ENCODE measurements at places on chromosomes 11 and 22.
A peak's percentile ranks its signal among the peaks of the same experiment; 100 is the strongest.

GRCh38 chr11:23653071-23653675, 792.9 kb upstream of the CCDC179 start:
- no peak for DNase-seq

DNA sequence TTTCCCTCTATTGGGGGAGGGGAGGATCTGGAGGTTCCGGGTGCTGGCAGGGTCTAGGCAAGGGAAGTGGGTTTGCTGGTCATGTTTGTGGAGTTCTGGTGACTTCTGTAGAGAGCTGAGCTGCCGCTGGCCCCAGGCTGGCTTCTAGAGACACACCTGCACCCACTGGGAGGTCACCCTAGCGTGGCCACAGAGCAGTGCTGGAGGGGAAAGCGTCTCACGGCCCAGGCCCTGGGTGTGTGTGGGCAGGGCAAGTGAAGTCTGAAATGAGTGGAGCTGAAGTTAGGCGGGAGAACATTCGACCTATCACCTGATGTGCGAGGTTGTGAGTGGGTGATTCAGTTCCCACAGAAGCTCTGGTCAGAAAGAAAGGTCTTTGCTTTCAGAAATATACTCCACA, 27.9 kb downstream of the SMIM38 start:
- no peak for DNase-seq

GRCh38 chr11:89267660-89268302, 90.1 kb downstream of the TYR start:
- no peak for DNase-seq

DNA sequence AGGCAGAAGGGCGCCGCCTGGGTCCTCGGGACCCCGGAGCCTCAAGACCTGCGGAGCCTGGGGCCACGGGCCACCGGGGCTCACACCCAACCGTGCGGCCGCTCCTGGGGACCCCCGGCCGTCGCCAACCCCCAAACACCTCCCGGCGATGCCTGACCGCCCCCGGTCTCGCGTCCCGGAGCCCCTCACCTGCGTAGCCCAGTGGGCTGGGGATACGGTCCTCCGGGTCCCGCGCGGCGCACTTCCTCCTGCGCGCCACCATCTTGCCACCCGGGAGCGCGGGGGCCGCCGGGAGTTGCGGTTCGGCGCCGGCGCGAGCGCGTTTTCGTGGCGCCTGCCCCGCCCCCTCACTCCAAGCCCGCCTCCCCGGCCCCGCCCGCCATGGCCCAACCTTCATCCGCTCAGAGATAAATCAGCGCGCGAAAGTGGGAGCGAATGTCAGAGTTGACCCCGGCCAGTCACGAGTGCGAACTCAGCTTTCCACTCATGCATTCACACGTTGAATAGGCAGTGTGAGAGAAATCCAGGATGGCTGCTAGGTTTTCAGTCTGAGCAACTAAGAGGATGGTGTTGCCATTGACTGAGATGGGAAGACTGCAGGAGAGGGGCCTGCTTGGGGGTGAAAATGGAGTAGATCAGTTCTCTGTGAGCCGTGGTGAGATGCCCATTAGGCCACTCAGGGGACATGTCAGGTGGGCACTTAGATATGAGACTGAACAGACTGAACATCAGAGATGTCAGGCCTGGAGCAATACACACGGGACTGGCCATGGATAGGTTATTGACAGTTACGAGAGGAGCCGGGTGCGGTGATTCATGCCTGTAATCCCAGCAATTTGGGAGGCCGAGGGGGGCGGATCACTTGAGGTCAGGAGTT, at the start of gene RRP7A:
Gene RRP7A, minus strand, starts transcription at position 272 of the 877 bp plus-strand sequence. Its CDS starts 10 bp downstream, at position 262.
- peak; percentile 59 for DNase-seq

- no peak for DNase-seq
These were observed 43.1 kb downstream of the SVIP start for GRCh38 chr11:22786475-22786874.

DNA sequence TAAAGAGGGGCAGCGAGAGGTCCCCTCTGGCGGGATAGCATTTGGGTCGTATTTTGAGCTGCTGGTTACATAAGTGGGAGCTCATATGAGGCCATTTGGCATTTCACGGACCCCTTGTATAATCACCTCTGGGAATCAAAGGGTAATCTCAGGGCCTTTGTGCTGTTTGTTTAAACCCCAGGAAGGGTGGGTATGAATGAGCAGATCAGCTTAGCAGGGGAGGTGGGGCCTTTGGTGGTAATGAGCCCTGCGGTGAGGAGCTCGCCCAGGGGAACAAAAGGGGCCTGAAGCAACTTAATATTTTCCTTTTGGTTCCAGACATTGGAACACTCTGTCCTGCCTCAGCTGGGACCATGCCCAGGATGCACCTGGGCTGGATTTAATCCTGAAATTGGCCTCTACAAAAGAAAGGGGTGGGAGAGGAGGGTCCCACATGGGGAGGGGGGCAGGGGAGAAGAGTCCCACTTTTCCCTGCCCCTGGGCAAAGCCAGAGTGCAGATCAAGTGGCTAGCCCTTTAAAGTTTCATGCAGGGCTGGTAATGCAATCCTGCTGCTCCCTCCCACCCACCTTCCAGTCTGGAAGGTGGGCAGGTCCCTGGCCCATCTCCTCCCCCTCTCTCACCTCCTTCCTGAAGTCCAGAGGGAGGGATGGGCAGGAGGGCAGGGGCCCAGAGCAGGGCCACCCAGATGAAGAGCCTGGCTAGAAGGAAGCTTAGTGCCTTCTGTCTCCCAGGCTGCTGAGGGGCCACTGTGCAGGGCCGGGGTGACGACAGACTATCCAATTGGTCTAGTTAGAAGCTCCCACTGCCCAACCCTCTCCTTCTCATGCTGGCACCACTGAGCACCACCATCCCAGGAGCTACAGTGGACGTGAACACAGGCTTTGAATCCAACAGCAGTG, 10.5 kb downstream of the TSKU start:
- no peak for DNase-seq

GRCh38 chr11:17208257-17208999, 642 bp upstream of the PIK3C2A start:
- DNase-seq, result peak; percentile 56

DNA sequence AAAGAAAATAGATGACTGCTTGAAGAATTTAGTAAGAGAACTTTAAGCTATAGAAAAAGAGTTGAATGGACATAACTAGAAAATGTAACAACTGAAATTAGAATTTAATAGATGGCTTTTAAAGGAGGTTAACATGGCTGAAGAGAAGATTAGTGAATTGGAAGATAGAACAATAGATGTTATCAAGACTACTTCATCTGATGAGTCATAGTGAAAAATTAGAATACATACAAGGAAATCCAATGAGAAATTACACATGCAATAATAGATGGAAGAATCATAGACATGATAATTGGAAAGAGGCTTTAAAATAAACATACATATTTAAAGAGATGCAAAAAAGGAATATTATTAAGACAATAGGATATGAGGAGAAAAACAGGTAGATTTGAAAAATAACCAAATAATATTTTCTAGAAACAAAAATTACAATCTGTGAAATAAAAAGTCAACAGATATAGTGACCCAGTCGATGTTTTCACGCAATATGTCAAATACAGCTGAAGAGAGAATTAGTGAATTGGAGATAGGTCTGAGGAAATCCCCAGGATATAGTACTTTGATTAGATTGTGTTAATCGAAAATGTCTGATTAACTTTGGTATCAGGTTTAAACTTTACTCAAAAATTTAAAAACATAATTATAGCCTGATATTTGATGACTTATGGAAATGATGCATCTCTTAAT, 28.2 kb downstream of the CAT start:
- no peak for DNase-seq

GRCh38 chr22:48619721-48620120, 1208.0 kb downstream of the BRD1 start:
- no peak for DNase-seq

Measured in HuH-7.5 (cell line).